Mucosa of gallbladder (tissue), 1 donor: ENCODE measurements at places on chromosomes 2 and 18.

GRCh38 chr18:8261651-8262091 lies 347.6 kb upstream of the RAB12 start:
- no peak for DNase-seq

DNA sequence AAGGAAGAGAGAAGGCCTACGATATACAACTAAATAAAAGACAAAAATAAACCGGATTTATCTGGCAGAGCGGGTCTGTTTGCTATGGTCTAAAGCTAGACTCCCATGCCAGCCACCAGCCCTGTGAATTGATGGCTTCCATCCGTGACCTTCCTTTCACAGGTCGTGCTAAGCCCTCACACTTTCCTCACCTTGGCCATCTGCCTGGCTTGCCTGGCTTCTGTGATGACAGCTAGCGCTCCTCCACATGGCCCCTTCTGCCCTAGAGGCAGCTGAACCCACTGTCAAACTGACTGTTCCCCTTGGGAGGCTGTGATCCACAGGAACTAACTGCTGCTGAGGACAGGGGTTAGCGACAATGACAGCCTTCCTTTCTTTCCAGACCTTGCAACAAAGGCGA lies 32.5 kb downstream of the GAREM1 start:
- DNase-seq, result no peak

GRCh38 chr2:219477815-219478214 lies 20.9 kb upstream of the GMPPA start:
- no peak for DNase-seq

DNA sequence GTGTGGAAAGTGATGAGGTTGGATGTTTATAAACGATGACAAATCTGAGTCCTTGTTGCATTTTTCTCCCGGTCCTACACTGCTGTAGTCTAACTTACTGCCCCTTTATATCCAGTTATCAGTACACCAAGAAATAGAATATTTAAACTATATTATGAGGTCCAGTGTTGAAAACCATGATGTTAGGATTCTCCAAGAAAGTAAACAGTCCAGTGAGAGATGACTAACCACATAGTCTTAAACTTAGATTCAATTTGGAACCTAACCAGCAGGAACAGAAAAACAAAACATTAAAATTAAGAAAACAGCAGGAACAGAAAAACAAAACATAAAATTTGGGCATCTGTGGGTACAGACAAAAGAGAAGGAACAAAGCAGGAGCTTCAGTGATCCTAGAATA lies 143.2 kb downstream of the TPGS2 start:
- DNase-seq, result no peak

GRCh38 chr2:159637988-159638501 lies 21.7 kb upstream of the BAZ2B start:
- DNase-seq, result no peak

DNA sequence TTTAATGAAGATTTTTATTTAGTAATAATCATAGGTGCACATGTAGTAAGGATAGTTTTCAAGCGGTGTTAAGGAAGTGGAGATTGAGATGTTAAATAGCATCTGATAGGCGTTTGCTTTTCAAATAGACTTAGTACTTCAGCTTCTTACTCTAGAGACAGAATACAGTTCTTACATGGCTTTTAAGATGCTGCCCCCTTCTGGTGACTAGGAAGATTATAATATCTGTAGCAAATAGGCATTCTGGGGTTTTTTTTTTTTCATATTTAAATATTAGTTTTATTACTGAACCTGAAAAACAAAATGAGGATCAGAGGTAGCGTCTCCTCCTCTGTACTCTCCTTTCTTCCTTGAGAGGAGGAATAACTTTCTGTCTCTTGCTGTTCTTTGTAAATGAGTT lies 100.2 kb downstream of the AGAP1 start:
- DNase-seq, result no peak

DNA sequence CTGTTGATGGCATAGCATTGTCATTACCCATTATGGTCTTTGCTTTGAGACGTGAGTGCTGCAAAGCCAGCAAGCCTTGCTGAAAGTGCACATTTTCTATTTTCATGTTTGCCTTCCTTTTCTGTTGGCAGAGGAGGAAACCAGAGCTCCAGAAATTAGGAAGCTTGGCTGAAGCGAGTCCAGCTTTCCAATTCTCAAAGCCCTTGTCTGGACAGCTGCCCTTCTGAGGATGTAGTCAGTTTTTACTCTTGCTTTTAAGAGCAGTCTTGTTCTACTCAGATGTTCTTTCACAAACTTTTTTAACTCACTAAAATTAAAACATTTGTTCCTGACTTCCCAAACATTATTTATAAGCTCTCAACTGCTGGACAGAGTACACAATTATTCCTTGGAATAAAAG lies 93.8 kb downstream of the ICOS start:
- peak; percentile 23 for DNase-seq

- no peak for DNase-seq
Measured at GRCh38 chr2:176526995-176527901, 258.0 kb downstream of the MTX2 start.

- DNase-seq, result peak; percentile 88
Measured at GRCh38 chr2:237025090-237025865, 60.4 kb upstream of the COPS8 start.

- no peak for DNase-seq
Measured at GRCh38 chr2:70515938-70516337, 37.7 kb downstream of the TGFA start.

DNA sequence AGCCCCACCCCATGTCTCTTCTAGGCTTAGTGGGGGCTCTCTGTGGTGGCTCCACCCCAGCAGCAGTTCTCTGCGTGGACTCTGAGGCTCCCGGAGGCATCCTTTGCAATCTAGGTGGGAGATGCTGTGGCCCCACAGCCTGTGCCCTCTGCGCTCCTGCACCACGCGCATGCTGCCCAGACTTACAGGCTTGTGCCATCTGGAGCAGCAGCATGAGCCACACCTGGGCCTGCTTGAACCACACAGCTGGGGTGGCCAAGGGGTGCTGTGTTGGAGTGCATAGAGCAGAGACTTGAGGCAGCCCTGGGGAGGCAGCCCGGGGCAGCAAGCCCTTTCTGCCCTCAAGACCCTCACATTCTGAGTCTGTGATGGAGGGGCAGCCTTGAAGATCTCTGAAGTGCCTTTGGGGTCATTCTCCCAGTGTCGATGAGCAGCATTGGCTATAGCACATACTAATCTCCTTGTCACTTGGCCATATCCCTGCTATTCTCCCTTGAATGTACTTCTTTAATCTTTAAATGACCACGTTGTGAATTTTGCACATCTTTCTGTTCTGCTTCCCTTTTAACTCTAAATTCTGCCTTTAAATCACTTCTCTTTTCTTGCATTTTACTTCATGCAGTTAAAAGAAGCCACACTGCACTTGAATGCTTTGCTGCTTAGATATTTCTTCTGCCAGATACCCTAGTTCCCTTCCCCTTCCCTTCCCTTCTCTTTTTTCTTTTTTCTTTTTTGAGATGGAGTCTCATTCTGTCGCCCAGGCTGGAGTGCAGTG lies 62.4 kb downstream of the NCAPH start:
- no peak for DNase-seq

DNA sequence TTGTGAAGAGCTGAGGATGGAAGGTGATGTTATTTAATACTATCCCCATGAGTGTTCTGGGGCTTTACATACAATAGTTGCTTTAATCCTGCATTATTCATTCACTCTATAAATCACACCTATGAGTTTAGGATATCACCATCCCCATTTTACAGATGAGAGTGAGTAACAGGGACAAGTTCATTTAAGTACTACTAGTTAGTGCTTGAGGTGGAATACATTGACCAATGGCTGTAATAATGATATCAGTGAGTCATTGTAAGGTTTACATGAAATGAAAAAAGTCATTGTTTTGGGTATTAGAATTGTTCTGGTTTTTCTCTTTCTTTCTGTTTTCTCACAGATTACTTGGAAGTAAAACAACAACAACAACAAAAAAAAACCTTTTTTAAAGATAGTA lies 42.5 kb downstream of the TANC1 start:
- no peak for DNase-seq

GRCh38 chr18:11676867-11677266 lies 12.2 kb upstream of the GNAL start:
- no peak for DNase-seq

- DNase-seq, result peak; percentile 79
Measured at GRCh38 chr2:147433822-147434221, 411.0 kb upstream of the ACVR2A start.

GRCh38 chr2:122851972-122852531 lies 1096.6 kb downstream of the TSN start:
- no peak for DNase-seq

- no peak for DNase-seq
Measured at GRCh38 chr2:241410739-241411176, 54.7 kb downstream of the FARP2 start.

GRCh38 chr2:222887124-222887523 lies 26.3 kb downstream of the ACSL3 start:
- DNase-seq, result no peak

- no peak for DNase-seq
Measured at GRCh38 chr2:56118474-56118873, 65.3 kb upstream of the CCDC85A start.
